ENCODE measurements at places on chromosomes 1 and 21. TPM values are rescaled to one million over a fixed set of nuclear protein-coding genes. Genes with fewer than 3 reads are reported as not detected.

Gene MAN1C1
- total RNA-seq = 11.3 TPM

Gene ILDR2
- total RNA-seq = 1.3 TPM

Gene HSF2BP
- total RNA-seq = 3.5 TPM

Gene NPHP4
- total RNA-seq = 7.6 TPM

Gene MPZ
- 0.45 TPM for total RNA-seq

Gene SPRR4
- not detected for total RNA-seq

Gene SLC26A9
- total RNA-seq = not detected

Gene OVAAL
- not detected for total RNA-seq

Gene ZNF684
- 3.5 TPM for total RNA-seq

Gene HMCN1
- total RNA-seq = 81.6 TPM

Gene PUSL1
- 22.3 TPM for total RNA-seq

Gene TMEM82
- total RNA-seq = not detected

Gene EFNA1
- total RNA-seq = 10.9 TPM

Gene MAPKAPK2
- 88.0 TPM for total RNA-seq

Gene RABGGTB
- total RNA-seq = 76.0 TPM

- DNase-seq = no peak
Measured at GRCh38 chr1:221437926-221438325, 304.0 kb downstream of the DUSP10 start.

DNA sequence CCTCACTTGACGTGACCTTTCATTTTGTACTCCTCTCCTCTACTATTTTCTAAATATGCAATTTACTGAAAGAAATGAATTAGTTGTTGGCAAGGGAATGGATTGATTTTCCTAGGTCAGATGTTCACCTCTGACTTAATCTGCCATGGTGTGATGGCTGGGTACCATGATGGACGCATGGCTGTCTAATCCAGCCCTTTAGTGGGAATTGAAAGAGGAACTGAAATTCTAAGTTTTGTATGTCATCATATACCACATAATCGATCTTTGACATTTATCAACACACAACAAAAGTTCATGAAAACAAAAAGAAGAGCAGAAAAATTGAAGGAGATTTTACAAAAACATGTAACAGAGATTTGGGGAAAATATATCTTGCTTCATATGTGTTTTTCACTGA is 331.3 kb upstream of the SNX7 start:
- DNase-seq = no peak

DNA sequence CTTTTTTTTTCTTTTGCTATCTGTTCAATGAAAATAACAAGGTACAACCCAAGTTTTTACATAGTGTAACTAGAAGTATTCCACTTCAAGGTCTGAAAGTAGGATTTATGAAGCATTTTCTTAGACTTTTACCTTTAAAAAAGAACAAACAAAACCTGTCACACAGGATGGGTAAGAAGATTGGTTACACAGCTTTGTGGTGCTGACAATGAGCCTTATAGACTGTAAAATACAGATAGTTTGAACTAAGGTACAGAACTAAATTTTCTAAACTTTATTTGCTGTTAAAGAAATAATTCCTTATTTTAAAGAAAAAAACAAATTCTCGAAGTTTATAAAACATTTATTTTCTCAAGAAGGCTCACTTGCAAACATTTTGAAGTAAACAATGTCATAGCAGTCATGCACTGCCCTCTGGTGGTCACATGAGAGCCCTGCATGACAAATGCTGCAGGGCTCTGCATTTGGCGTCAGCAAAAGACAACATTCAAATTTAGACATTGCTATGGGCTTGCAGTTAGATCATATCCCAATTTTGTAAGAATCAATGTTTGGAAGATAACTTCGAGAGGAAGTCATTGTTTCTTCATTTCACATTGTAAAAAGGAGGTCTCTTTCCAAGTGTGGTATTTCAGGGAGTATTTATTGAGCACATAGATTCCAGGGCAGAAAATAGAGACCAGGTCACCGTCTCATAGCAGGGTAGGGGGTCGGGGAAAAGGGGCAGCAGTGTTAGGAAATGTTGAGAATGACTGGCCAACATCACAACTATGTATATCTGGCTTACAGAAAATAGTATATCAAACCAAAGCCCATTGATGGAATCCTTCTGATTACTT is 115.3 kb upstream of the FMN2 start:
- DNase-seq = no peak

DNA sequence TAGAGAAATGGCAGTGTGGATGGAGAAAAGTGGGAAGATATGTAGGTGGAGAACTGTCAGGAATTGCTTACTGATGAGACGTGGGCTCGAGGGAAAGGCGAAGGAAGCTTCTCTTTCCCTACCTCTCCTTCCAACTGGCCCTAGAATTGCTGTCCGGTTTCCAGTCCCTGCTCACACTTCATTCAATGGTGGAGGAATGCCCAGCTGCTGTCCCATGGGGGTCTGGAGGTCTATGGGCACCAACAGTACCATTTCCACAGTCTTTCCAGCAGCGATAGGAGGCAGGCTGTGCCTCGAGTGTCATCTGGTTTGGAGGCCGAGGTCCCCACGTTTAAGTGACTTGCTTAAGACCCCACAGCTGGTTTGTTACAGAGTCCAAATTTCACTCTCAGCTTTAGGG is 31.5 kb upstream of the CD1D start:
- DNase-seq = no peak

DNA sequence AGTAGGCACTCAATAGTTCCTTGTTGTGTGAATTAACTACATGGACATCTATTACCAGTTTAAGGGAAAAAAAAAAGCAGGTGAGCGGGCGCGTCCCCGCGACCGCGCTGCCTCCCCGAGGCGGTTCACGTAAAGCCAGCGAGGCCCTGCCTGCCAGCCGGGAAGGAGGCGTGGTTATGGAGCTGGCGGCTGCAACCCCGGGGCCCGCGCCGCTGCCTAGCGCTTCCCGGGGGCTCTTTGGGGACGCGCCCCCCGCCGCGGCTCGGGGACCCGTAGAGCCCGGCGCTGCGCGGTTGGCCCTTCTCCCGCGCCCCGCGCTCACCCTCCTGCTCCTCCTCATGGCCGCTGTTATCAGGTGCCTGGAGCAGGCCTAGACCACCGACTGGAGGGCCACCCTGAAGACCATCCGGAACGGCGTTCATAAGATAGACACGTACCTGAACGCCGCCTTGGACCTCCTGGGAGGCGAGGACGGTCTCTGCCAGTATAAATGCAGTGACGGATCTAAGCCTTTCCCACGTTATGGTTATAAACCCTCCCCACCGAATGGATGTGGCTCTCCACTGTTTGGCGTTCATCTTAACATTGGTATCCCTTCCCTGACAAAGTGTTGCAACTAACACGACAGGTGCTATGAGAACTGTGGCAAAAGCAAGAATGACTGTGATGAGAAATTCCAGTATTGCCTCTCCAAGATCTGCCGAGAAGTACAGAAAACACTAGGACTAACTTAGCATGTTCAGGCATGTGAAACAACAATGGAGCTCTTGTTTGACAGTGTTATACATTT is 2.6 kb upstream of the CC2D1B start:
- no peak for DNase-seq

- no peak for DNase-seq
Measured at GRCh38 chr1:107450899-107451664, 310.2 kb downstream of the NTNG1 start.

- DNase-seq = peak; percentile 98
Measured at GRCh38 chr1:151165738-151166504, at the start of the genes LYSMD1 and SCNM1. TSS of gene LYSMD1 (minus strand) at chr1:151165902. CDS start at chr1:151165258, 644 bp downstream. TSS of gene SCNM1 (plus strand) at chr1:151166144. CDS start at chr1:151166153, 9 bp downstream.

- no peak for DNase-seq
Measured at GRCh38 chr1:231376875-231377549, 38.9 kb downstream of the SPRTN start.

DNA sequence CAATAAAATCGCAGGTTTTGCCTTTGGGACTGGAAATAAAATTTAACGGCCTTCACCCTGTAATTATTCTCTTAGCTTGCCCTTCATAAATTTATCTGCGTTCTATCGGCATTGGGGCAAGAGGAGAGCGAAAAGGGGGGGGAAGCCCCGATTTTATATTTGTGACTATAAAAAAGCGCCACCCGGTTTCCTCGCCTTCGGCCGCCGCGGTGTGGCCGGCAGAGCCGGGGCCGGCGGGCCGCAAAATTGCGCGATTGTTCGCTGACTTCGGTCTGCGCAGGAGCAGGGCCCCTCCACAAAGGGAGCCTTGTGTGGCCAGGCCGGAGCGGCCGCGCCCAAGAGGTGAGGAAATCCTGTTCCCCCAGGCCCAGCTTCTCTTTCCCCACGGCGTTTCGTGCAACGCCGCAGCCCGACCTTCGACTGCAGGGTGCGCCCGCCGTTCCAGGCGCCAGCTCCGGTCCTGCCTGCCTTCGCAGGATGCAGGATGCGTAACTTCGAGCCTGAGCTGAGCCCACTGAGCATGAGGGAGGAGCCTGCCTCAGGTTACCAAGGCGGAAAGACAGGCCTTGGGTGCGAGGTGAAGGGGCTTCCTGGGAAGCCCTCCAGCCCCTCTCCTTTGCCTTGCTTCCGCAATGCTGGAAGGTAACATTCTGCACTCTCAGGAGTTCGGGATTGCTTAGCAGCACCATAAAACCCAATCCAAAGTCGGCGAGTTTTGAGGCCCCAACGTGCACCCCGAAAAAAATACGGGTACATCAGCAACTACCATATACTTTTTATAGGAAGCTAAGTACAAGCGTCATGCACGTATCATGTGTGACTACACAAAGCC is 4.9 kb upstream of the TBX15 start:
- no peak for DNase-seq

GRCh38 chr1:91548376-91549040 is 47.9 kb downstream of the CDC7 start:
- no peak for DNase-seq

- no peak for DNase-seq
Measured at GRCh38 chr1:231059566-231060193, 19.6 kb upstream of the FAM89A start.

DNA sequence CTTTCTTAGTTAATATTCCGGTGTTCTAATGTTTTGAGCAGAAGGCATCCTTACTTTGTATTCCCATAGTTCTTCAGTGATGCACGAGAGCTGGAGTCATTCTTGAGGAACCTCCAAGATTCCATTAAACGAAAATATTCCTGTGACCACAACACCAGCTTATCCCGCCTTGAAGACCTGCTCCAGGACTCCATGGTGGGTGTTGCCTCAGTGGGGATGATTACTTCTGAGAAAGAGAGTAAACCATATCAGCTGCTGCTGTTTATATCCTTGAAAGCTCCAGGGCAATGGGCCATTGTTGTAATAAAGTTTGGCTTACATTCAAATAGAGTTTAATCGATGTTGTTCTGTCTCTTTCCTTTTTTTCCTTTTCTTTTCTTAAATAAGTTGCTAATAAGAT is 93.1 kb downstream of the MACF1 start:
- no peak for DNase-seq

DNA sequence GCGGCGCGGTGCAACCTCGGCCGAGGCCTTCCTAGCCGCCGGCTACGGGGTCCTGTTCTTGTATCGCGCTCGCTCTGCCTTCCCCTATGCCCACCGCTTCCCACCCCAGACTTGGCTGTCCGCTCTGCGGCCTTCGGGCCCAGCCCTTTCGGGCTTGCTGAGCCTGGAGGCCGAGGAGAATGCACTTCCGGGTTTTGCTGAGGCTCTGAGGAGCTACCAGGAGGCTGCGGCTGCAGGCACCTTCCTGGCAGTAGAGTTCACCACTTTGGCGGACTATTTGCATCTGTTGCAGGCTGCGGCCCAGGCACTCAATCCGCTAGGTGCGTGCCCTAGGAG is 379 bp downstream of the PPCS start:
- no peak for DNase-seq

DNA sequence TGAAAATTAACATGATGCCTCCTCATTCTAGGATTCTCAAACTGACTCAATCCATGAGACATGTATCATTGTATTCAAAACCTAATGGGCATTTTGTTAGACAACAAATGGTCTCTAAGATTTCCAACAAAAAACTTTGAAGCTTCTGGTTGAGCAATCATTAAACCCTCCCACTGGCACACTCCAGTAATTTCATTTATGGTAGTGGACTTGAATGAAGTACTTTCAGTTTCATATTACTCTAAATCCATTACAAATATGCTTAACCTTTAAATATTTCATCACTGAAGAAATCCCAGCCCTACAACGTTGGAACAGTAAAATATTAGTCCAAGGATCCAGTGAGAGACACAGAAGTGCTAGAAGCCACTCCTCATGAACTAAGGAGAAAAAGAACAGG is 43.5 kb downstream of the GBP6 start:
- no peak for DNase-seq

- DNase-seq = no peak
Measured at GRCh38 chr21:33377221-33377920, 25.8 kb upstream of the IFNGR2 start.

- no peak for DNase-seq
Measured at GRCh38 chr1:208089149-208089548, 155.0 kb downstream of the PLXNA2 start.
